ENCODE measurements at places on chromosomes 7 and 10.

DNA sequence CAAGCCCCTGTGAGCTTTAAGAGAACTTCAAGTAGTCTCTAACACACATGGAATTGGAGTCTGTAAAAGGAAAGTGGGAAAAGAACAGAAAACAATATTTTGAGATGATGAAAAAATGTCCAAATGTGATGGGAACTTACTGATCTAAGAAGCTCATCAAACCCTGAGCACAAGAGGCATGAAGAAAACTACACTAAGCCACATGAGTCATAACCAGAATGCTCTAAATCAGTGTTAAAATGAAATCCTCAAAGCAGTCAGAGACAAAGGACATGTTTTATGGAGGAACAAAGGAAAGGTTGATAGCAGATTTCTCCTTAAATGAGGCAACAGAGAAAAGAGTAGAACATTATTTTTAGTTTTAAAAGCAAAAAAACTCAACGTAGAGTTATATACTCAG lies 37.2 kb downstream of the ZNF33A start:
- no peak for DNase-seq

DNA sequence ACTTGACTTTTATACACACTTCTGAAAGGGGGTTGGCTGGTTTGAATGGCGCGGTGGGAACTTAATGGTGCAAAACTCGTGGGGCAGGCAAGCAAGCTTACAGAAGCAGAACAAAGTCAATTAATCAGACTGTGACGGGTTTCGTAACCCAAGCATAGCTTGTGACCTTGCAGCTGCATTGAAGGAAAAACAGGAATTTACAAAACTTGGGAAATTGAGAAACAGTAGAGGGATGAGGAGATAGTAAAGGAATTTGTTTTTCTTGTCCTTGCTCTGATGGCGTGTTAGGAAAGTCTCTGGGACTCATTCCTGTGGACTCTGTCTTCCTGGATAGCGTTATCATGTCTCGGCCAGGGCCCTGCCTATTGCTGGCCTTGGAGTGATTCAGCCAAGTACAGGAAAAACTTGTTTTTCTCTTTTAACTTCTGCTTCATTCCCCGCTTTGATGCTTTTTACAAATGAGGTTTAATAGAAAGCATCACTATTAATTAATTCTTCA lies 220.0 kb upstream of the KCND2 start:
- DNase-seq, result peak; percentile 100

DNA sequence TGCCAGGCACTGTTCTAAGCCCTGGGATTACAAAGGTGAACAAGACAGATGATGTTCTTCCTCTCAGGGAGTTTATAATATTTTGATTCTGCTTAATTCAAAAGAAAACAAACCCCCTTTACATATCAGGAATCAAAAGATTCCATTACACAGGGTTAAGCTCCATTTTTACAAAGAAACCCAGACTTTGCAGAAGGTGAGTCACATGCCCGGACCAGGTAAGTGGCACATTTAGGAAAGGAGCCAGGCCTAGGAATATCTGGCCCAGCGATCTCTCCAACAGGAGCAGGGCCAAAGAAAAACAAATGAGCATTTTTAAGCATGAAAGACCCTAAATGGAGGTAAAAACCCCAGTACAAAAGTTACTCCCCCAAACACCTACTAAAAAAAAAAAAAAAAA lies 1.1 kb downstream of the STN1 start:
- no peak for DNase-seq

DNA sequence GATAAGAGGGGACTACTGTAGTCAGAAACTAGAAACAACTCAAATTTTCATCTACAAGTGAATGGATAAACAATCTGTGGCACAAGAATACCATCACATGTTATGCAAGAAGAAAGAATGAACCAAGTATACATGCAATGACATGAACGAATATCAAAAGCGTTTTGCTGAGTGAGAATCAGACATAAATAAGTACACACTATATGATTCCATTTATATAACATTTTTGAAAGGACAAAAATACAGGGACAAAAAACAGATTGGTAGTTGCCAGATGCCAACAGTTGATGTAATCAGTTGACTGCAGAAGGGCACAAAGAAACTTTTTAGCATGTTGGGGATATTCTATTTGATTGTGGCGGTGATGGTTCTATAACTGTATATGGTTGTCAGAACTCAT lies 33.6 kb downstream of the CTNNA3 start:
- no peak for DNase-seq

DNA sequence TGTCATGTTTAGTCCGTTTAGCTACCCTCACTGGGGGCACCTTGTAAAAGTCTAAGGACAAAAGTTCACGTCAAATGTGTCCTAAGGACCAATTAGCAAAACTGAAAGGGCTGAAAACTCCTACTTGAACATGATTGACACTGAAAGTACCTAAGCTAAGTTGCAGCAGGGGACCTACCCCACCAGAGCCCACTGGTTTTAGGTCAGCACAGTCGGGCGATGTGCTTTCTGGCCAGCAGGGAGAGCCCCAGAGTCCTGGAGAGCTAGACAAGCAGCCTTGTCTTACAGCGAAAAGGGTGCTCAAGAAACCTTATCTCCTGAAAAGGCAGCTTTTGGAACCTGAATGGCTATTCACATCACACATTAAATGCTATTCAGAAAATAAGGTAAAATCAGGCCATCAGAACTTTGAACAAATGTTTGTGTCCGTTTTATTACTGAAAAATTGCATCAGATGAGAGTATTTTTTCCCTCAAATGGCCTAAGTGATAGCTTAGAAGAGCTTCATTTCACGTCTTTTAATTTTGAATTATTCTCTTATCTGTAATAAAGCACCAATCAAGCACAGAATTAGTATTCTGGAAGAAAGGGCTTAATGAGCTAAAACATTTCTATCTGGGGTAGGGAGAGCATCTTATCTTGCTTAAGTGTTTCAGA lies 52.2 kb upstream of the MKI67 start:
- peak; percentile 12 for DNase-seq
